Stimulated activated naive CD4-positive, alpha-beta T cell treated with Interleukin-2 at 50 U/mL for 16 hours (primary cell): ENCODE measurements at places on chromosomes 7 and 10.
A peak's percentile ranks its signal among the peaks of the same experiment; 100 is the strongest.

- DNase-seq, result no peak
Measured at GRCh38 chr7:154902600-154903082, 100.3 kb downstream of the PAXIP1 start.

DNA sequence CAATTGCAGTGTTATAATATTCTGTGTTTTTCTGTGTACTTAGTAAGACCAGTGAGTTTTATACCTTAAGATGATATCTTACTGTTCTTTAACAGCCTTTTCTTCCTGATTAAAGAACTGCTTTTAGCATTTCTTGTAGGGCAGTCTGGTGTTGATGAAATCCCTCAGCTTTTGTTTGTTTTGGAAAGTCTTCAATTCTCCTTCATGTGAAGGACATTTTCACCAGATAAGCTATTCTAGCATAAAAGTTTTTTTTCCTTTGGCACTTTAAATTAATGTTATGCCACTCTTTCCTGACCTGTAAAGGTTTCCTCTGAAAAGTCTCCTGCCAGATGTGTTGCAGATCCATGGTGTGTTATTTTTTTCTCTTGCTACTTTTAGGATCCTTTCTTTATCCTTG, 1059.8 kb downstream of the LRMDA start:
- no peak for DNase-seq

DNA sequence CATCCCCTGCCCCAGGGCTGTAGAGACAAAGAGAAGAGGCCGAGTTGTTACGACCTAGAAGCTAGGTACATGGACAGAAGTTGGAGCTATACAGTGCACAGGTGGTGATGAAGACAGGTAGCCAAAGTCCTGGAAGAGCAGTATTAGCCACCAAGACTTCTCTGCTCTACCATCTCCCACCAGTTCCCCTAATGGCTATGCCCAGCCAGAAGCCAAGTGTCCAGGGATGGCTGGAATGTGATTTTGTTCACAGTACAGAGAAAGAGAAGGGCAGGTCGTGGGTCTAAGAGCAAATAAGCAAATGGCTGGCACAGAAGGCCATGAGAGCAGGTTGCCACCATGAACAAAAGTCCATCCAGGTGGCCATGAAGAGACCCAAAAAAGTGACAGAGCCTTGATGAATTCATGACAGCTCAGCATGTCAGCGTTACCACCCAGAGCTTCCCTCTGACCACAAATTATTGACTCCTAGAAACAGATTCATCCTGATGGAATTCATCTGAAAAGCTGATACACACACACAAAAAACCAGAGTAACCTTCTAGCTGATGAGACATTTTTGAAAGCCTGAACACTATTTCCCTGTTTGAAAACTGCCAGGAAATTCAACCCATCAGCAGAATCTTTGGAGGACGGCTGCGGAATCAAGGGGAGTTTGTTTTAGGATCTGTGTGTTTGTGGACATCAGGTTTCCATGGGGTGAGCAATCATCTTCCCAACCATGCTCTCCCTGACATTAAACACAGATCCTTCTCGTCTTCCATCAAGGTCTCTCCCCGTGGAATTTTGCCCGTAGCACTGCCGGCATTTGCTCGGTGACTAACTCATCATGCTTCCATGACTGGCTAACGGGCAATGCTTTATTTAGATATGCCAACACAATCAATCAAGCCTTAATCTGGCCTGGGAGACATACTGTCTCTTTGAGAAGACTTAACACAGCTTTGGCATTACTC, 906.7 kb upstream of the AUTS2 start:
- DNase-seq, result no peak

DNA sequence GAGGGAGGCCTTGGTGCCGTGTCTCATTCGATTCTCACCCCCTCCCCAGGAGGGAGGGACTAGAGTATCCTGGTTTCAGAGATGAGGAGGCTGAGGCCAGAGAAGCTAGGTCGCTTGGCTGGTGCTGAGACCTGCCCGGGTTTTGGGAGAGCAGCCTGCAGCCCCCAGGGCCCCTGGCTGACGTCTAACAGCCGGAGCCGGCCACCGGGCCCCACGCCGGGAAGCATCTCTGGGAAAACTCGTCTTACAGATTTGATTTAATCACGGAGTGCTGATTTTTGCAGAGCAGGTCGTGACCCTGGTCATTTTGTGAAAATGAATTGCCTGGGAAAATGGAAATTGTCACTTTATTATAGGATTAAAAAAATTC, 97.5 kb downstream of the MICALL2 start:
- DNase-seq, result no peak

DNA sequence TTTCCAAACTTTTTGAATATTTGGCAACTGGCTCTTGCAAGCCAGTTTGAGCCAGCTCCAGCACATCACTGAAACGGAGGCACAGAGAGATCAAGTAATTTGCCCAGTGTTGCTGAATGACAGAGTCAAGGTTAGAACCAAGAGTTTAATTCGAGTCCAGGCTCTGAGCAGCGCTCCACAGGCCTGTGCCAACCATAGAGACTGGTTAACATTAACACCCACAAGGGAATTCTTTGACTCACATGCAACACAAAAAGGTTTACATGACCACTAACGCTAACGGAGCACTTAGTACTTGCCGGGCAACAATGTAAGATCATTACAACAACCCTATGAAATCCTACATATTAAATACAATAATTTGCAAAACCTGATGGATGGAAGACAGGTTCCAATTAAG, 1.5 kb downstream of the RGS10 start:
- DNase-seq, result peak; percentile 10

DNA sequence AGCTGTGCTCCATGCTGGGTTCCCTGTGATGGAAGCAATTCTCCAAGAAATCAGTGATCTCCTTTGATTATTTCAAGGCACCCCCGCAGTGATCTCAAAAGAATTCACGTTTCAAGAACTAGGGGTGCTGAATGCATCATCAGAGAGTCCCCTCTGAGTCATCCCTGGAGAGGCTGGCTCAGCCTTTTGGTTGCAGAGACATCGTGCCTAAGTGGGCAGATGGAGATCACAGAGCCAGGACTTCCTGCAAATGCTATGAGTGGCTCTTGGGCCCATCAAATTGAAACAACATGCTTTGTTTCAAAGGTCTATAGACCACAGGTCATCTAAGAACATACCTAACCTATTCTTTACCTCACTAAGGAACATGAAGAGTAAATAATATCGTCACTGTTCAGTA, 41.5 kb upstream of the PLEKHA1 start:
- DNase-seq, result no peak

DNA sequence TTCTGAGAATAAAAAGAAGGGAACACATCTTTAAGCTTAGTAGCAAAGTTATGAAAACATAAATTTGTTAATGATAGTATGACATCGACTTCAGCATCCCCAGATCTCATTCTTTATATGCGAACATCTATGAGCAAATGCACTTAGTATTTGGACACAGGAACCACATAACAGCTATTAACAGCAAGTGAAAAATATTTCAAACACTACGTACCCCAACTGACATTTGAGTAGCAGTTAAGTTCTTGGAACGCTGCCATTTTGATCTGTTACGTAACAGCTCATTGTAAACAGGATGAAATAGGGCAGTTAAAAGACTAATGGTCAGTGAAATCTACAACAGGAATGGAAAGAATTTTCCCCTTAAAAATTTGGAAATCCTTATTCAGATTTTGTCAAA, 428.9 kb downstream of the TNS3 start:
- no peak for DNase-seq

- no peak for DNase-seq
Measured at GRCh38 chr7:27154901-27155815, 1.3 kb downstream of the HOXA7 start.

- DNase-seq, result no peak
Measured at GRCh38 chr10:70053218-70053840, 683 bp downstream of the MACROH2A2 start.

GRCh38 chr7:13016592-13017332, 329.3 kb downstream of the ARL4A start:
- no peak for DNase-seq

DNA sequence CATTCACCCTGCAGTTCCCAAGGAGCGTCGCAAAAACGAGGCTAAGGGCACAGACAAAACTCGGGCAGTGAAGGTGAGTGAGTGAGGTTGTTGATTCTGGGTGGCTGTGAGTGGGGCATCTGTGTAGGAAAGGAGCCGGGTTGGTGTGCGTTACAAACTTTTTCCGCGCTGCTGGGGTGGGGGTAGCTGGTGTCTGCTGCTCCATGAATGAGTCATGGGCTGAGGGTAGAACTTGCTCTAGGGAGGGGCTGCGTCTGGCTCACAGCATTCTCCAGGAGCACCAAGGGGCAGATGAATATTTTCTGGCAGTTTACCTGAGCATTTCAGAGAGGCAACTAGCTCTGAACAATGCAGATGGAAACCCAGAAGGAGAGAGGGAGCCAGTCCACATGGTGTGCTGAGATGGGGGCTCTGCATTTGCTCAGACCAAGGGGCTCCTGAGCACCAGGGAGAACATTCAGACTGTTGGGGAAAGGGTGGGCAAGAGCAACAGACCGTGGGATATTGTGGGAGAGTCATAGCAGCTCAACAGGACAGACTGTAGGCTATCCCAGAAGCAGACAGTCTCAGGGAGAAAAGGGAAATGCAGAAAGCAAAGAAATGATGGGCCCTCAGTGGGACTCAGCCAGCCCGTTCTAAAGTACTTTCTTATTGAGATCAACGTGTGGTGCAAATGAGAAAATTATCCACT, 18.8 kb downstream of the NOBOX start:
- peak; percentile 32 for DNase-seq

DNA sequence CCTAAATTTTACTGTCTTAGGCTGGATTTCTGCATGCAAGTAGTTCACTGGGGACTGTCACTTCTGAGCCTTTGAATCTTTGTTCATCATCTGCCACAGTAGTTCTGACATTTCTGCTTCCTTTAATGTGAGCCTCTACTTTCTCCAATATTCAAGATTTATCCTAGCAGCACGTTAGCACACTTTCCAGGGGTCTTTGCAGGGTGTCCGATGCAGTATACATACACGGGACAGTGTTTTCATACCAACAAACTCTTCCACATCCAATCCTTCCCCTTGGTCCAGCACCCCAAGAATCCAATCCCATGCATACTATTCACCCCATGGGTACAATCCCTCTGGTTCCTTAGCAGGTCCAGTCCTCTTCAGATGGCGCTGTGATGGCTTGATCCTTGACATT, 22.7 kb upstream of the NPTX2 start:
- DNase-seq, result no peak

- no peak for DNase-seq
Measured at GRCh38 chr7:28957751-28958234, 337 bp downstream of the TRIL start.

GRCh38 chr10:76624470-76624869, 1013.1 kb downstream of the KCNMA1 start:
- DNase-seq, result no peak
